ENCODE measurements at places on chromosomes 13 and 19.

- H3K4me1 ChIP-seq, result peaks cover 22% of the 10 kb centered on the region
- H3K4me3 ChIP-seq, result peak overlapping the region; percentile 84
- peaks cover 74% of the 10 kb centered on the region for H3K27me3 ChIP-seq
- H3K27ac ChIP-seq, result no peak overlapping the region
- H3K36me3 ChIP-seq, result peaks cover 14% of the 10 kb centered on the region
Observed at GRCh38 chr19:55082020-55082851, 6.6 kb downstream of the EPS8L1 start.

DNA sequence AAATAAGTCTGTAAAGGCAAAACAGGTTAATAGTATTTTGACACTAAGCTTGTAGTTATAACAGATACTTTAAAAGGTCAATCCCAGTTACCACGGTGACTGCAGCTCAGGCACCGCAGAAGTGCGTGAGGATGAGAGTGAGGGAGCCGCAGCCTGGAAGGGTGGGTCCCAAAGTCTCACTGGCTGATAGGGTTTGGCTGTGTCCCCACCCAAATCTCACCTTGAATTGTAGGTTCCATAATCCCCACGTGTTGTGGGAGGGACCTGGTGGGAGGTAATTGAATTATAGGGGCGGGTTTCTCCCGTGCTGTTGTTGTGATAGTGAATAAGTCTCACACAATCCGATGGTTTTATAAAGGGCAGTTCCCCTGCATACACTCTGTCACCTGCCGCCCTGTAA is 40.0 kb upstream of the GAS6 start:
- no peaks in the 10 kb centered on the region for H3K36me3 ChIP-seq
- no peak overlapping the region for H3K4me3 ChIP-seq
- DNase-seq, result no peak
- peaks cover 11% of the 10 kb centered on the region for H3K27me3 ChIP-seq
- H3K27ac ChIP-seq, result no peak overlapping the region

DNA sequence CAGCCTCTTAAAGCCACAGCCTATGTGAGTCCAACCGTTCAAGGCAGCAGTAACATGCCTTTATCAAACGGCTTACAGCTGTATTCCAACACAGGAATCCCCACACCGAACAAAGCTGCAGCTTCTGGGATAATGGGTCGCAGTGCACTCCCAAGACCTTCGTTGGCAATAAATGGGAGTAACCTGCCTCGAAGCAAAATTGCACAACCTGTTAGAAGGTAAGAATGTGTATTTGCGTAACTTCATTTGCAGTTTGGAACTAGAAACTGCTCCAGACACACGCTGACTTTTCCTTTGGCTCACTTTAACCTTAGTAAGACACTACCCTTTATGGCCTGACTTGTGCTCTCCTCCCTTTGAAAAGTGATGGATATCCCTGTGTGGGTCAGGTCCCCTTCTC is 63.4 kb downstream of the SLAIN1 start:
- DNase-seq, result no peak
- no peak overlapping the region for H3K4me3 ChIP-seq
- peaks cover 28% of the 10 kb centered on the region for H3K36me3 ChIP-seq
- peaks cover 4% of the 10 kb centered on the region for H3K4me1 ChIP-seq

DNA sequence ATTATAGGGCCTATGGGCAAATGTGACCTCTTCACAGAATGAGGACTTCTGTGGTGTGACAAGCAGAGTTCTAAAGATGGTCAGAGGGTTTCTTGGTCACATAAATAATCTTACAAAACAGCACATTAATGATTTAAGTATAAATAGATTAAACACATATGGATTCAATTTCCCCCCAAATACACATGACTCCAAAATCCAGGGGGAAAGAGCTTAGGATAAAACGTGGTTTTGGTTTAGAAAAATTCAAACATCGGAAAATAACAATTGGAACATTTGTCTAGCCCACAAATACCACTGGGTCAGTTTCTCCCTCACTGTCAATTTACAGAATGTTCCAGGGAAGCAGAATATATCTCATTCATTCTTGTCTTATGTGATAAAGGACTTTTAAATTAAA is 283.1 kb downstream of the COG6 start:
- no peak overlapping the region for H3K4me3 ChIP-seq
- peaks cover 4% of the 10 kb centered on the region for H3K4me1 ChIP-seq
- H3K36me3 ChIP-seq, result no peaks in the 10 kb centered on the region
- no peak for DNase-seq

DNA sequence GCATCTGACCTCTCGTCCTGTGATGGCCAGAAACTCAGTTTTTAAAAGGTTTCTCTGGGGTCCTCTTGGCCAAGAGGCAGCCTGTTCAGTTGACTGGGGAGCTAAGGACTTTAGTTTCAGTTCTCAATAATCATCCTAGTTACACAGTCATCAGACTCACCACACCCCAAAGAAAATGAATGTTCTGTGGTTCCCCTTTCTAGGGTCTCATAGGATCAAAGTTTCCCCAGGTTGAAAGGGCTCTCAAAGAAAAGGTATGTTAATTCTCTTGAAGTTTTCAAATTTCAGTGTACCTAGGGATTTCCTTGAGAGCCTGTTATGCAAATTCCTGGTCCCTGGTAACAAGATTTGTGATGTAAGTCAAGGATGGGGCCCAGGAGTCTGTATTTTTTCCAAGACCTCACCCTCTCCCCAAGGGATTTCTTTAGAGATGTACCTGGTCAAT is 94.9 kb downstream of the FAM216B start:
- DNase-seq, result no peak
- H3K27me3 ChIP-seq, result peaks cover 29% of the 10 kb centered on the region
- no peak overlapping the region for H3K27ac ChIP-seq
- no peaks in the 10 kb centered on the region for H3K4me1 ChIP-seq

GRCh38 chr19:6358003-6358402 is 3.3 kb upstream of the CLPP start:
- DNase-seq, result no peak
- H3K27me3 ChIP-seq, result no peaks in the 10 kb centered on the region

GRCh38 chr19:41796901-41797300 is 514 bp downstream of the CEACAM3 start:
- H3K4me3 ChIP-seq, result no peak overlapping the region
- H3K36me3 ChIP-seq, result peaks cover 2% of the 10 kb centered on the region
- DNase-seq, result no peak
- H3K27ac ChIP-seq, result no peak overlapping the region

- no peaks in the 10 kb centered on the region for H3K4me1 ChIP-seq
- no peak for DNase-seq
- H3K27me3 ChIP-seq, result no peaks in the 10 kb centered on the region
- H3K4me3 ChIP-seq, result no peak overlapping the region
Observed at GRCh38 chr19:30566681-30567420, 194.7 kb downstream of the ZNF536 start.

- H3K36me3 ChIP-seq, result no peaks in the 10 kb centered on the region
- no peaks in the 10 kb centered on the region for H3K4me1 ChIP-seq
- DNase-seq, result no peak
- H3K27me3 ChIP-seq, result peaks cover 30% of the 10 kb centered on the region
- H3K4me3 ChIP-seq, result no peak overlapping the region
Observed at GRCh38 chr19:8123683-8124082, 25.7 kb downstream of the FBN3 start.

DNA sequence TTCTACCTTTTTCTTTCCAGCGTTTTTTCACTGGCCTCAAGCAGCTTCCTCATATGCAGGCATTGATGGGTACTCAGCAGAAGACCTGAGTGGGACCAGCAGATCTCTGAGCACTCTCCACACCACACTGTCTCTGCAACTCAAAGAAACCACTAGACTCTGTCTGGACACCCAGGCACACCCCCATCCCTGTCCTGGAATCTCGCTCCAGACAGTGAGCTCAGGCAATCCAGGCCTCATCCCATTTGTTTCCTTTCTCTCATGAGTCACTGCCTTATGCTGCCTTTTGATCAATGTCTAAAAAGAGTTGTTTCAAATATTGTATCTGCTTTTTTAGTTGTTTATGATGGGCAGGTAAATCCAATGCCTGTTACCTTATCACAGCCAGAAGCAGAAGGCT is 19.7 kb upstream of the POP4 start:
- no peaks in the 10 kb centered on the region for H3K36me3 ChIP-seq
- no peaks in the 10 kb centered on the region for H3K27me3 ChIP-seq
- no peak overlapping the region for H3K4me3 ChIP-seq
- peak overlapping the region; percentile 93 for H3K27ac ChIP-seq

- no peak for DNase-seq
- H3K36me3 ChIP-seq, result no peaks in the 10 kb centered on the region
- no peak overlapping the region for H3K27ac ChIP-seq
- peaks cover 4% of the 10 kb centered on the region for H3K4me1 ChIP-seq
- H3K27me3 ChIP-seq, result peaks cover 8% of the 10 kb centered on the region
Observed at GRCh38 chr13:45690636-45691035, 11.5 kb upstream of the CBY2 start.

DNA sequence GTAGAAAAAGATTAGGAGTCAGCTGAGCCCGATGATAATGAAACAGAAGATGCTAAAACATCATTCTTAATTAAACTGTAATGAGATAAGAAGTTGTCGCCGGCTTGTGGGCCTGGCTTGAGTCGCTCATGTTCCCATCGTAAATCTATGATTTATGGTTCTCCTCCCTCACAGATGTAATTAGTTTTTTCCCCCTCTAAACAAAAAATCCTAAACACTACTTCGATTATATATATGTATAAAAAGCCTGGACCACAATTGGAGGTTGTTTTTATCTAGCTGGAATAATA is 151.3 kb downstream of the PTPRS start:
- no peaks in the 10 kb centered on the region for H3K4me1 ChIP-seq
- no peaks in the 10 kb centered on the region for H3K36me3 ChIP-seq
- DNase-seq, result no peak
- H3K4me3 ChIP-seq, result no peak overlapping the region
- H3K27me3 ChIP-seq, result peaks cover 24% of the 10 kb centered on the region
- H3K27ac ChIP-seq, result no peak overlapping the region

GRCh38 chr19:12052091-12052496 is 667 bp downstream of the ZNF878 start:
- H3K4me3 ChIP-seq, result peak overlapping the region; percentile 53
- peaks cover 31% of the 10 kb centered on the region for H3K27me3 ChIP-seq
- no peak overlapping the region for H3K27ac ChIP-seq
- H3K36me3 ChIP-seq, result no peaks in the 10 kb centered on the region
- peaks cover 6% of the 10 kb centered on the region for H3K4me1 ChIP-seq

- H3K27ac ChIP-seq, result peak overlapping the region; percentile 95
- peaks cover 74% of the 10 kb centered on the region for H3K36me3 ChIP-seq
- peak overlapping the region; percentile 86 for H3K4me3 ChIP-seq
- H3K27me3 ChIP-seq, result no peaks in the 10 kb centered on the region
- DNase-seq, result no peak
- H3K4me1 ChIP-seq, result peaks cover 42% of the 10 kb centered on the region
Observed at GRCh38 chr19:4060621-4061177, 6.0 kb downstream of the ZBTB7A start.

DNA sequence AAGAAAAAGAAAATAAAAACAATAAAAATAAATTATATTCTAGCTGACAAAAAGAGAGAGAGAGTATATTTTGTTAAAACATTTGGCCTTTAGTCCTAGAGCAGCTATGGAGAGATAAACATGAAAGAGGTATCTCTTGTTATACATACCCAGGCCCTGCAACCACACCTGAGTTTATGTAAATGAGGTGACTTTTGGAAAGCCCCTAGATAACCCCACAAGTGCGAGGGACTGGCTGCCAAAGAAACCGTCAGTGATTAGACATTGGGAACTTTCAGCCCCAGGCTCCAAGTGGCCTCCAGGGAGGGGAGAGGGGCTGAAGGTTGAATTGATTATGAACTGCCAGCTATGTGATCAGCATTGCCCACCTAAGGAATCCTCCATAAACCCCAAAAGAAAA is 2.1 kb upstream of the NLRP7 start:
- H3K4me1 ChIP-seq, result no peaks in the 10 kb centered on the region
- H3K27ac ChIP-seq, result no peak overlapping the region
- no peak for DNase-seq
- H3K4me3 ChIP-seq, result no peak overlapping the region

DNA sequence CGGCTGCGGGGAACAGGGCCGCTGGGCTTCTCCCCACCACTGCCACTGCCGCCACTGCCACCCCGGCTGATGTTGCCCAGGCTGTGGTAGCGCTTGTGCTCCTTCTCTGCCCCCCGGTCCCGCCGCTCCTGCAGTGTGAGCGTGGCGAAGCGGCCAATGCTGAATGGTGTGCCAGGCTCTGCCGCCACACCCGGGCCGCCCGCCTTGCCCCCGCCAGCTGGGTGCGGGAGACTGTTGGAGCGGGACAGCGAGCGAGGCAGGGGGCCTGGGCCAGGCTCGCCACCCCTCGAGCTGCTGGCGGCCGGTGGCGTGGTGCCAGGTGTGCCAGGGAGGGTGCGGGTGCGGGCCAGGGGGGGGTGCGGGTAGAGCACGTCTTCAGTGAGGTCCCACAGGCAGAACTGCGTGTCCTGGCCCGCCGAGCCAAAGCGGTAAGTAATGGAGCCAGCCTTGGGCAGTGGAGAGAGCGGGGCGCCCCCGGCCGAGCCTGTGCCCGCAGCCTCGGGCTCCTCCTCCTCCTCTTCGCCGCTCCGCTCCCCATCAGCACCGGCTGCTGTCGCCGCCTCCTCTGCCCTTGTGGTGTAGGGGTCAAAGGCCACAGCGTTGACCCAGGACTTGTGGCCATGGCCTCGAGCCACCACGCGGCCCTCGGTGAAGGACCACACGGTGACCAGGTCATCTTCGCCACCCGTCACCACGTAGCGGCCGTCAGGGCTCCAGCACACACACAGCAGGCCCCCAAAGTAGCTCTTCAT is 3.7 kb upstream of the DMPK start:
- no peak overlapping the region for H3K4me3 ChIP-seq
- H3K27me3 ChIP-seq, result peaks cover 4% of the 10 kb centered on the region
- DNase-seq, result no peak
- no peak overlapping the region for H3K27ac ChIP-seq
- H3K36me3 ChIP-seq, result peaks cover 19% of the 10 kb centered on the region

DNA sequence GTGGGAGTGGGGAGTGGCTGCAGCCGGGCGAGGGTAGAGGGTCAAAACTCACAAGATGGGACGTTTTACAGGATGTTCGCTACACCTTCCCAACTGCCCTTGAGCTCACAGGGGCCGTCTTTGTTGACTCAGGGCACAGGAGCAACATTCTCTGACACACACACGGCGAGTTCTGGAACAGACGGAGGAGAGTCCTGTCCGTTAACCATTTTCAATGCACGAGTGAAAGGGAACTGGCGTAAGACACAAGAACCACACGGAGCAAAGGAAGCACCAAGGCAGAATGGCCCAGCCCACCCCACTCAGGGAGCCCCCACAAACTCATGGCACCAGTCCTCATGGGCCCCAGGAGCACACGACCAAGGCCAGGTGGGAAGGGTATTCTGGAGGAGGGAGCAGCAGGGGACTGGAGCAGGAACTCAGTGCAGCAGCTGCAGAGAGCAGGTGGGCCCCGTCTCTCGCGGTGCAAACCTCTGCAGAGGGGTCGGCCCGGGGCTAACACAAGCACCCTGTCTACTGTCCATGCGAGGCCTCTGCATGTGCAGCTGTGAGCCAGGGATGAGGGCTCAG is 37.9 kb upstream of the ISYNA1 start:
- H3K36me3 ChIP-seq, result peaks cover 81% of the 10 kb centered on the region
- DNase-seq, result no peak
- H3K4me1 ChIP-seq, result peaks cover 70% of the 10 kb centered on the region
- H3K27ac ChIP-seq, result peak overlapping the region; percentile 99

DNA sequence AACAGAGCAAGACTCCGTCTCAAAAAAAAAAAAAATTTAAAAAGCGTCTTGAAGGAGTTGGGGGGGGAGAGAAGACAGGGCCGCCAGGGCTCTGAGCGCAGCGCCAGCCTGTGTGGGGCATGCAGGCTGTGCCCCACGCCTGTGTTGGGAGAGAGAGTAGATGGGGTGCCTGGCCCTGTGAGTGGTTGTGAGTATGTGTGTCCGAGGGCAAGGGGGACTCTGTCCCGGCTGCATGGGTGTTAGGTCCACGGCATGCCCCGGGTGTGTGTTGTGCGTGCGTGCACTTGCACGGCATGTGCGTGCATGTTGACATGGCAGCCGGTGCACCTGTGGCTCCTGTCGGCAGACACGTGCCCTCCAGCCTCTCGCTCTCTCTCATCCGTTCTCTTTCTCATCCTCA is 3.4 kb downstream of the MAP2K7 start:
- H3K27me3 ChIP-seq, result no peaks in the 10 kb centered on the region
- peaks cover 71% of the 10 kb centered on the region for H3K36me3 ChIP-seq
- peaks cover 41% of the 10 kb centered on the region for H3K4me1 ChIP-seq
- H3K27ac ChIP-seq, result peak overlapping the region; percentile 75

All from effector memory CD8-positive, alpha-beta T cell (primary cell).